ENCODE measurements at places on chromosomes 5 and 9.

DNA sequence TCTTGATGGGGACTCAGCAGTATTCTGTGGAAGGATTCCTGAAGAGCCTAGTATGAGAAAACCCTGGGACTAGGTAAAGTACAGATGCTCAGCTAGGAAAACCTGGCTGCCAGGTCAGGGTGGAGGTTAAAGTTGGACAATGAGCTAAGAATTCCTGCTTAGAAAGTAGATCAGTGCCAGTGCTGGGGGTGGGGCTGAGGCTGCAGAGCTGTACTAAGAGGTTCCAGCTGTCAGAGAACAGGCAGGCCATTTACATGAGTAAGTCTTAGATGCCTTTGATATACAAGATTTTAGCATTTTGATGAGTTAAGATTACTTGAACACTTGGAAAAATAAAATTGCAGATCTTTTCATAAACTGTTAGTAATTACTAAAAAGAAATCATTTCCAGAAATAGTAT lies 332.3 kb upstream of the NUDT12 start:
- DNase-seq: no peak

- DNase-seq: no peak
Measured at GRCh38 chr9:78725503-78725902, 428.6 kb downstream of the PSAT1 start.

DNA sequence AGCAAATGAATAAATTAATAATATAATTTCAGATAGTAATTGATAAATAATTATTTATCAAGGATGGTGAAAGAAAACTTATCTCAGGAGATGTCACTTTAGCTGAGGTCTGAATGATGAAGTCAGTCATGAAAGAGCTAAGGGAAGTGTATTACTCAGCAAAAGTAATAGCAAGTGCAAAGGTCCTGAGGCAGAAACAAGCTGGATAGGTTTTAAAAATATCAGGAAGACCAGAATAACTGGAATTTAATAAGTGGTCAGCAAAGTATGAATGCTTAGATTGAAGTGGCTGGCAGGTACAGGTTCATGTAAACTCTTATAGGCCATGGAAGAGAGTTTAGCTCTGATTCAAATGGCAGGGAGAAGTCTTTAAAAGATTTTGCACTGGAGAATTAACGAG lies 1.0 kb upstream of the NMUR2 start:
- no peak for DNase-seq

GRCh38 chr5:178461004-178461730 lies 129.0 kb downstream of the COL23A1 start:
- peak; percentile 79 for DNase-seq

- DNase-seq: no peak
Measured at GRCh38 chr5:38023799-38024198, 184.0 kb upstream of the GDNF start.

DNA sequence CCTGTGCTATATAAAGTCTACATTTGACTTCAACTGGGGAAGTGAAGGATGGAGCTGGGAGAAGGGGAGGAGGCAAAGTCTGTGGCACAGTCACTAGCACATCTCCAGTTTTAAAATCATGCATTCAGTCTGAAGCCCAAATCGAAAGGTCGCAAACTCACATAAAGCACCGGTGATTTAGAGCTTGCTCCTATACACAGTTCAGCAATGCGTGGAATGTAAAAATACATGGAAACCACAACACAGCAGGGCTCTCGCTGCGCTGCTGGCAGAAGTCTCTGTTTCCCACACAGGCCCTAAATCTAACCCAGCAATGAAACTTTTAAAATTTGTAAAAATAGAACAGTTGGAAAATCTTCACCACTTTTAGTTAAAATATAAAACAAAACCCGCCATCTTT lies 68.2 kb downstream of the EBF1 start:
- no peak for DNase-seq

- DNase-seq: no peak
Measured at GRCh38 chr5:170636206-170636605, 132.4 kb downstream of the KCNIP1 start.

DNA sequence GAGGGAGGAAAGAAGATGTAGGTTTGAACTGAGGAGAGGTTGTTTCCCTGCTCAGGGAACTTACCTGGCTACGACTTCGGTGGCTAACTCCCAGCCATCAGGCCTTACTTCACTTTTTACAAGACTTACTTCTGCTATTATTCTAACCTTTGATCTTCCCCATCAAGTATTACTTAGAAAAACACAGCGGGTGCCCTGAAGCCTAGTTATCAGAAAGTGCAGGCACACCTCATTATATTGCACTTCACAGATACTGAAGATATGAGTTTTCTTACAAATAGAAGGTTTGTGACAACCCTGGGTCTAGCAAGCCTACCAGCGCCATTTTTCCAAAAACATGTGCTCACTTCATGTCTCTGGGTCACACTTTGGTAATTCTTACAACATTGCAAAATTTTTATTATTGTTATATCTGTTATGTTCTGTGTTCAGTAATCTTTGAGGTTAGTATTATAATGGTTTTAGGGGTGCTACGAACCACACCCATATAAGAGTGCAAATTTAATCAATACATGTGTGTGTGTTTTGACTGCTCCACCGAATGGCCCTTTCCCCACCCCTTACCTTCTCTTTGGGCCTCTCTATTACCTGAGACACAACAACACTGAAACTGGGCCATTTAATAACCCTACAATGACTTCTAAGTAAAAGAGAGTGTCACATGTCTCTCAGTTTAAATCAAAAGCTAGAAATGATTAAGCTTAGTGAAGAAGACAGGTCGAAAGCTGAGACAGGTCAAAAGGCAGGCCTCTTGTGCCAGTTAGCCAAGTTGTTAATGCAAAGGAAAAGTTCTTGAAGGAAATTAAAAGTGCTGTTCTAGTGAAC lies 2102.7 kb upstream of the WWC1 start:
- DNase-seq: no peak

DNA sequence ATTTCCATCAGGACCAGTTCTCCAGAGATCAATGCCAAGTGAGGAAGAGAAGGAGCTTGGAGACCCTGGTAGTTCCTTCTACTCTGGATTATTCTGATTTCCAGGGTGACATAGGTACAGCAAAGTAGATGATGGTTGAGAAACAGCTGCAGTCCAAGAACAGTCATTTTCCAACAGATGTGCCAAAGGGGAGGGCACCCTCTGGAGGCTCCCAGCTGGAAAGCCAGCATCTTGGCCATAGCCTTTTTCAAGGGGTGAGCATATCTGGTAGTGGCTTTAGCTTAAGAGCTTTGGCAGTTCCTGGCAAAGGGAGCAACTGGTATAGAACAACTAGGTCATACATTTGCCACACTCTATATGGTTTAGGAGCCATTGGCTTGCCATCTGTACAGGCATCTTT lies 492.7 kb downstream of the RASEF start:
- peak; percentile 19 for DNase-seq

DNA sequence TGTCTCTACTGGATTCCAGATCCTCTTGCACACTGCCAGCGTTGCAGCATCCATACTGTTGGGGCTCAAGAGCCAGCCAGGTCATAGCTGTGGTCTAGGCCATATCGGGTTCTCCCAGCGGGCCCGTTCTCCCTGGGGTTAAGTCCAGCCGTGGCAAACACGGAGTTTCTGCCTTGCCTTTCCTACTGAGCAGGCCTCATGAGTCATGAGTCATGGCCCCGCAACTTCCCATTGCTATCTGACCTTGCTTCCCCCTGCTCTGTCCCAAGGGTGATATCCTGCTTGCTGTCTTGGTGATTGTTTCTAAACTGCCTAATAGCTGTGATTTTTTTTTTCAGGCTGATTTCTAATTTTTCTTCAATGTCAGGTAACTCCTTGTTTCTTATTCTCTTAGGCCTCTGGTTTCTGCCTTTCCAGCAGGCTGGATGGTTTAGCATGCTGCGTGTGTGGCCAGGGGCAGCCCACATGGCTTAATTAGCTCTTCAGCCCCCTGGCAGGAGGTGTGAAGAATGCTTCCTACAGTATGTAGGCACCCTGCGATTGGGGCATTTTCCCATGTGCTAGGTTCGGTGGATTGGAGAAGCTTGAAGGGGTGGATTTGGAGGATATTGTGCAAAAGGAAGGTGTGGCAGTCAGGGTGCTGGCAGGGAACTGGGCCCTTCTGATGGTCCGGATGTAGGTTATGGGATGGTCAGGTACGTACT lies 18.7 kb downstream of the DAPK1 start:
- DNase-seq: no peak

- no peak for DNase-seq
Measured at GRCh38 chr9:93613174-93613573, 36.8 kb downstream of the PHF2 start.

DNA sequence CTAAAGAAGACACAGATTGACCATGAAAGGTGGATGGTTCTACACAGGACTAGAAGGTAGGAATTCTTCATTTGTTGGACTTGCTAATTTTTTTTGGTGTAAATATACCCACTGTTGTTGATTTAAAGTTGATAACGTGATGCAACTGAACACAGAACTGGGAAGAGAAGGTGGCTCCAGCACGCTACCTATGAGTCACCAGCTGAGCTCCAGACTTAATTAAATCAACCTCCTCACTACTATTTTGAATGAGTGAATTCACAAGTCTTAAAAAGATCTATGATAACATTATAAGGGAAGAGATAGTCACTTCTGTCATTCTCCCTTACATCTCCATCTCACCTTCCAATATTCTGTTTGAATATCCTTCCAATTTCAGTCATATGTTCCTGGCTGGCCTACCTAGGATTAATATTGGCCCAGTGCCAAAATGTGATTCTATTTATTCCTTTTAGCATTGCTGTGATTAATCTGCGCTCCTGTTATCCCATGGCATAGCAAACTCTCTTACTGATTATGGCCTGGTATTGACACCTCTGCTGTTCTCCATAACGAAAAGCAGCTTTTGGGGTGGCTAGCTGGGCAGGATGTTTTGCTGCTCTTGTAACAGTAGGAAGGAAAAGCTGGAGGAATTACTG lies 135.9 kb upstream of the CCDC152 start:
- DNase-seq: peak; percentile 26

DNA sequence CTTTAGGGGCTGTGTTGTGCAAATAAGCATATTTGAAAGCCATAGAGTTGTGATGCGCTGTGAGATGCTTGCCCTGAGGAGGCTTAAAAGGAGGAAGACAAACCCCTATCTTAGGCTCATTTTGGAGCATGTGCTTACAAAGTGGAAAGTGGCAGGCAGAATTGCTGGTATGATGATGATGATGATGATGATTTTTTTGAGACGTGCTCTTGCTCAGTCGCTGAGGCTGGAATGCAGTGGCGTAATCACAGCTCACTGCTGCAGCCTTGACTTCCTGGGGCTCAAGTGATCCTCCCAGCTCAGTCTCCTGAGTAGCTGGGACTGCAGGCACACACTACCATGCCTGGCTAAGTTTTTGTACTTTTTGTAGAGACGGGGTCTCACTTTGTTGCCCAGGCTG lies 1.7 kb downstream of the CNOT8 start:
- DNase-seq: no peak

DNA sequence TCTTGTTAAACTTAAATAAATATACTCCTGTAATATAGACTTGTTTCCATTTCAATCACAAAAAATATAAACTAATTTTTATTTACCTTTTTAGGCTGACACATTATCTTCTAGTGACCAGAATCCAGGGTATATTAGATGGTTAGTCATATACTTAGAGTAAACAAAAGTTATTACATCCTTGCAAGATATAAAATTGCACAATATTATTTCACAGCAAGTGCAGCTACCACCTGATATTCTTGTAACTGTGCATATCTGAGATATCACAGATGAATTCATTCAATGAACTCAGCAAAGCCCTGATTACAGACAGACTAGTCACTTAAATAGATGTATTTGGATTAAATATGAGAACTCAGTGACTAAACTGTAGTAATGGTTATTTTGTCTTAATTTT lies 25.6 kb upstream of the ARRDC3 start:
- DNase-seq: no peak

- DNase-seq: no peak
Measured at GRCh38 chr5:145858959-145859358, 13.9 kb downstream of the GRXCR2 start.

DNA sequence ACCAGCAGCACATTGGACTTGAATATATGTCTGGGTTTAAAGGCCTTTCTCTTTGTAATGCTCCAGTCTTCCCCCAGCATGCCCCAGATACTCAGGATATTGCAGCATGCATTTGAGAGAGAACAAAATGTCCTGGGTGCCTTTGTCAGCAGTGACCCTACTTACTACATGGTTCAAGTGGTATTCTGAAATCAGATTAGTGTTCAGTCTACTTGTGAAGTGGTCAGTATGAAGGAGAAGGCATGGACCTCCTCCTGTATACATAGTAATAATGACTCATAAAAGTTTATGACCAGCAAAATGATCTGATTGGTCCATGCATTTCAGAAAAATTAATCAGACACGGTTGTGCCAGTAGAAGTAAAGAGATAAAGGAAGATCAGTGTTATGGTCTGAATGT lies 25.4 kb downstream of the GPR21 start:
- peak; percentile 71 for DNase-seq

DNA sequence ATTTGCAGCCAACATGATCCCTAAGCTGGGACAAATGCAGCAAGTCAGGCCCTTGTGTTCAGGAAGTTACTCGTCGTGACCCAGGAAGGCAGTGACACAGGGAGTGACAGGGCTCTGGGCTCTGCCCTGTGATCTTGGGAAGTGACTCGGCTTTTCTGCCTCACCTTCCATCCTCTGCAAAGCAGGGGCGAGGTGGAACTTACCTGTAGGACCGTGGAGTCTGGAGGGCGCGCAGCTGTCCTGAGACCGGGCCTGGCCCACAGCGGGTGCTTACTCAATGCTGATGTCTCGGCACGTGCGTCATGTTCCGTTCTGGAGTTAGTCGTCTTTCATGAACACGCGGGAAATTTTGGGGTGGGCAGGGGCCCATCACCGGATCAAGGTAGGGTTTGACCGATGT lies 22.8 kb upstream of the LPCAT1 start:
- no peak for DNase-seq

GRCh38 chr9:93083592-93084470 lies 12.2 kb upstream of the CARD19 start:
- no peak for DNase-seq

DNA sequence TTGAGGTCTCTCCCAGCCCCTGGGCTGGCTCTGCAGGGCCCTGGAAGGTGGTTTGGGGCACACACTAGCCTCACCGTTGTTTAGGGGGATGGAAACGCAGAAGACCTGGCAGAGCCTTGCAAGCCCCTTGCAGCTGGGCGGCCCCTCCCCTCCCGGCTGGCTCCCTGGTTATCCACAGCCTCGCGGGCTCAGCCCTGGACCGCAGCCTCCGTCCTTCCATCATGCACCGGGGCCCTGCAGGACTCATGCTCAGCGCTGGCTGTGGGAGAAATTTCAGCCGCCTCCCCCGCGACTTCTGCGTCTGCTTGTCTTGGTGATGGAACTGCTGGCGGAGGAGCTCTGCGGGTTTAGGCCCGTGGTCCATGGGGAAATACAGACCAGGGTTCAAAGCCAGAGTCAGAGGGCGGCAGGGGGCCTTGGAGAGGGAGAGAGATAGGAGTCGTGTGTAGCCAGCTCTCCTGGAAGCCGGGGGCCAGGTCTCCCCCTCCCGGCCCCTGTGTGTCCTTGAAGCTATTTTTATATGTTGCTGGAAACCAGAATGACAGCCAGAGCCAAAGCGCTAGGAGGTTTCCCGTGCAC lies 75.8 kb upstream of the IER5L start:
- DNase-seq: no peak

DNA sequence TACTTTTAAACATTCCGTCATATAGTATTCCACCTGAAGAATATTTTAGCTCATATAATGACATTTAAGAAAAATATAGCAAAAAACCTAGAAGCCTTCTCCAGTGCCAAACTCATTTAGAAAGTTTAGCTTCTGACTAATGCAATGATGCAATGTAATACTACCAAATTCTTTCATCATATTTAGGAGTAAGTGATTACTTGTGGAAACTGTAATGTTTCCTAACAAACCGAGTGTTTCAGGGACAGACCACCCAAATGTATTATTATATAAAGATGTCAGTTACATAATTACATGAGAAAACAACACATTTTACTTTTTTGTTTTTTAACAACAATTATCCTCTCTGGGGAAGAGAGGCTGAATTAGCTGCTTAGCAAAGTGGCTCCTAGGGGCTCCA lies 316.2 kb downstream of the ARL15 start:
- peak; percentile 16 for DNase-seq

Measured in RWPE1 (cell line).